ENCODE measurements at places on chromosomes 12 and 14. TPM values are rescaled to one million over a fixed set of nuclear protein-coding genes. Genes with fewer than 3 reads are reported as not detected.

The ATP2A2 gene
- polyA plus RNA-seq = 23.7 TPM

The LETMD1 gene
- polyA plus RNA-seq = 33.7 TPM

The FBLN5 gene
- polyA plus RNA-seq = 0.23 TPM

The TEX52 gene
- polyA plus RNA-seq = not detected

The DDX51 gene
- 10.3 TPM for polyA plus RNA-seq

The KRT73 gene
- not detected for polyA plus RNA-seq

The DCAF4 gene
- polyA plus RNA-seq = 20.8 TPM

The RHEBL1 gene
- 13.3 TPM for polyA plus RNA-seq

The BCL11B gene
- polyA plus RNA-seq = 0.56 TPM

Data from GM12878 (cell line).